Activated naive CD8-positive, alpha-beta T cell treated with anti-CD3 and anti-CD28 coated beads, Interleukin-2, amount 10 ng/mL, durations not matched to agents 7 days and 5 days (primary cell): ENCODE measurements at places on chromosomes 1 and 21. TPM values are rescaled to one million over a fixed set of nuclear protein-coding genes. Genes with fewer than 3 reads are reported as not detected.

The BLACAT1 gene
- 0.83 TPM for total RNA-seq

The NES gene
- total RNA-seq = not detected

The CPT2 gene
- total RNA-seq = 18.1 TPM

The C21orf91 gene
- 75.2 TPM for total RNA-seq

The SPRR4 gene
- not detected for total RNA-seq

The ATXN7L2 gene
- total RNA-seq = 10.4 TPM

The DARS2 gene
- total RNA-seq = 22.5 TPM

The OR2G6 gene
- total RNA-seq = not detected

The LPAR3 gene
- 3.2 TPM for total RNA-seq

The C1QA gene
- total RNA-seq = 0.88 TPM

The CGN gene
- 0.40 TPM for total RNA-seq

- H3K36me3 ChIP-seq = peaks cover 10% of the 10 kb centered on the region
- peaks cover 4% of the 10 kb centered on the region for H3K4me1 ChIP-seq
- no peak overlapping the region for H3K27ac ChIP-seq
- H3K4me3 ChIP-seq = no peak overlapping the region
- no peaks in the 10 kb centered on the region for H3K27me3 ChIP-seq
These were observed 27.6 kb upstream of the GUCA2A start for GRCh38 chr1:42192106-42192505.

GRCh38 chr1:18783705-18784481 is 75.6 kb downstream of the TAS1R2 start:
- H3K4me3 ChIP-seq = no peak overlapping the region
- DNase-seq = no peak
- no peaks in the 10 kb centered on the region for H3K4me1 ChIP-seq
- H3K27ac ChIP-seq = no peak overlapping the region
- peaks cover 37% of the 10 kb centered on the region for H3K27me3 ChIP-seq
- no peaks in the 10 kb centered on the region for H3K36me3 ChIP-seq

GRCh38 chr1:98364544-98364943 is 297.0 kb upstream of the SNX7 start:
- no peak for DNase-seq
- no peaks in the 10 kb centered on the region for H3K36me3 ChIP-seq
- H3K27me3 ChIP-seq = peaks cover under 1% of the 10 kb centered on the region

DNA sequence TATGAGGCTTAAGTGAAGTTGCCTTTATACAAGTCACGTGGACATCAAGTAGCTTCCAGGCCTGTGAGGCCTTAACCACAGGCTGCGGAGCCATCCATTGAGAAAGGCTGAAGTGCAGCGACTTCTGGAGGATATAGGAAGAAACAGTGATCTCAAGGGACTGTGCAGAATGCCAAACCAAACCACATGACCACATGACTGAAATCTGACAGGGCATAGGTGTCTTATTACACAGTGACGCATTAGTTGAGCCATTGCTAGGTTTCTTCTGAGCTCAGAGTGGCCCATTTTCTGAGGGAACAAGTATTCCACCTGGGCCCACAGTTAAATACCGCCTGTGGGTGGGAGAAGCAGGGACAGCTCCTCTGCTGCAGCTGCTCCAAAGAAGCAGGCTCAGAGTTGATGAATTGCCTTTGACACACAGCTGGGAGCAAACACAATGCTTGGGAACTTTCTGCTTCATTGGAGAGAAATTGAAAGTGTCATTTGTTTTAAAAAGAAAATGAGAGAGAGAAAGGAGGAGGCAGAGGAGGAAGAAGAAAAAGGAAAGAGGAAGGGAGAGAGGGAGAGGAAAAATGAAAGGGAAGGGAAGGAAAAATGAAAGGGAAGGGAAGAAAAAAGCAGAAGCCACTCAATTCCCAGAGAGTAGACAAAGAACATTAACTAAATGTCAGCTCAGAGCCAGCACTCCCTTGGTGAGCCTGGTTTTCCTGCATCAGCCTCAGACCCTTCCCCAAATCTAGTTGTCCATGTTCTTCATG is 94.4 kb downstream of the COLGALT2 start:
- H3K27me3 ChIP-seq = peaks cover 5% of the 10 kb centered on the region
- no peak for DNase-seq
- H3K27ac ChIP-seq = no peak overlapping the region
- no peak overlapping the region for H3K4me3 ChIP-seq

DNA sequence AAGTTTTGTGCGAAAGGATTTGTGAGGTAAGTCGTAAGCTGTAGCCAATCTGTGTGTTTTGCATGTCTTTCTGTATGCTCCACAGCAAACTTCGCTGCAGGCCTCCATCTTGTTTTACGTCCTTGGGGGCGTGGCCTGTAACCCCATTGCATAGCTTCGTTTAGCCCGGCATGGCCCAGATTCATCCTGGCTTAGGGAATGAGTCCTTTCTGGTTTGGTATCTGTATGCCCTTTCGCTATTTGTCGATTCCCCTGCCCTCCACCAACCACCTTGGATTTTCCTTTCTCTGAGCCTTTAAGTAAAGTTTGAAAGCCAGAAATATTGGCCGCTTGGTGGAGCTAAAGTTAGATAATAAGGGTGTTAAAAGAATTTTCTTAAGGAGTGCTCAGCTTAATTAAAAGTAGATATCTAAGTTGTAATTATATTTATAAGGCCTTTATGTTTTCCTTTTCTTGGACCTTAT is 1.1 kb downstream of the THEM4 start:
- DNase-seq = no peak
- peaks cover 2% of the 10 kb centered on the region for H3K27me3 ChIP-seq
- H3K4me3 ChIP-seq = peak overlapping the region; percentile 86

- no peak overlapping the region for H3K27ac ChIP-seq
- H3K36me3 ChIP-seq = no peaks in the 10 kb centered on the region
These were observed 51.7 kb downstream of the PAX7 start for GRCh38 chr1:18682375-18682774.

DNA sequence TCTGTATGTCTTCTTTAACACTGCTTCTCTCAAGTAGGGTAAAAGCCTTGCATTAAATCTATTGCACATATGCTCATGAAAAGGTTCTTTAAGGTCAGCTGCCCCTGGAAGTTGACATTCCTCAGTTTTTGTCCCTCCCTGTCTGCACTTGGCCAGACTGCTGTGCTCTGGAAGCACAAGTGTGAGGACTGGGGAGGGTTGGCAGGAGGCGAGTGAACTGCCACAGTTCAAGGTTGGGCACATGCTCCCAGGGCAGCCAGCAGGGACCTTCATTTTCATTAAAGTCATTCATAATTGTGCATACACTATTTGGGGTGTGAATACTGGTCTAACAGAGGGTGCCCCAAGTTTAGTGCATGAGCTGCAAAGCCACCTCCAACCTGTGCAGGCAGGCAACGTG is 10.9 kb upstream of the THEM5 start:
- peaks cover 3% of the 10 kb centered on the region for H3K27me3 ChIP-seq
- no peak overlapping the region for H3K4me3 ChIP-seq
- no peak overlapping the region for H3K27ac ChIP-seq
- H3K4me1 ChIP-seq = peaks cover 3% of the 10 kb centered on the region
- no peaks in the 10 kb centered on the region for H3K36me3 ChIP-seq

- H3K4me1 ChIP-seq = peaks cover 72% of the 10 kb centered on the region
- peak overlapping the region; percentile 96 for H3K27ac ChIP-seq
- peak; percentile 64 for DNase-seq
- H3K36me3 ChIP-seq = peaks cover 3% of the 10 kb centered on the region
These were observed 20.5 kb downstream of the HIVEP3 start for GRCh38 chr1:41898191-41898713.

- H3K27me3 ChIP-seq = peaks cover 2% of the 10 kb centered on the region
- H3K27ac ChIP-seq = no peak overlapping the region
- H3K36me3 ChIP-seq = no peaks in the 10 kb centered on the region
- H3K4me3 ChIP-seq = no peak overlapping the region
- no peaks in the 10 kb centered on the region for H3K4me1 ChIP-seq
These were observed 191.9 kb downstream of the GRIK3 start for GRCh38 chr1:36842448-36842847.

DNA sequence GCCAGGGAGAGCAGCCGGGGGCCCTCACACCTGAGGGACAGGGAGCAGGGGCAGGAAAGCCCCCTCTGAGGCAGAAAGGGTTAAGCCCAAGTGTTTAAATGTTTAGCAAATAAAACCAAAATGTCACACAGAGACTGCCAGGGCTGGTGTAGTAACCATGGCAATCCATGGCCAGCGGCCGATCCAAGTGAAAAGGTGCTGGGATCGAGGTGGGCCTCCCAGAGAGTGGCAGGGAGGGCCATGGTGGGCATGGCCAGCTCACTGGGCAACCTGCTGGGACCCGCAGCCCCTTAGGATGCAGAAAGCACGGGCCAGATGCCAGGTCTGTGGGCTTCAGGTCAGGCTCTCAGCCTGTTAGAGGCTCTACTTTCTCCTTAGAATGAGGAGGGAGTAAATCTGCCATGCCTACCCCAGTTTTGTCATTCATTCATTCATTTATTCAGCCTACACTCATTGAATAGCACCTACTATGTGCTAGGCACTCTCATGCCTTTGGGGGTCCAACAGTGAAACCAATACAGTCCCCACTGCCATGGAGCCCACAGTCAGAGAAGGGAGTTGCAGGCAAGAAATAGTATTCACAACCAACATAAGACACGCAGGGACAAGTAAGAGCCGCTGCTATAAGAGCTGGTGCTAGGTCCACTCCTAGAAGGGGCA is 56.1 kb downstream of the KCNN3 start:
- peaks cover 2% of the 10 kb centered on the region for H3K27me3 ChIP-seq
- no peak overlapping the region for H3K27ac ChIP-seq
- no peak for DNase-seq

- H3K27ac ChIP-seq = no peak overlapping the region
- peaks cover 10% of the 10 kb centered on the region for H3K4me1 ChIP-seq
- H3K36me3 ChIP-seq = peaks cover 3% of the 10 kb centered on the region
- no peak overlapping the region for H3K4me3 ChIP-seq
- H3K27me3 ChIP-seq = no peaks in the 10 kb centered on the region
- no peak for DNase-seq
These were observed 4.9 kb upstream of the PRDM2 start for GRCh38 chr1:13694886-13695684.

- H3K27ac ChIP-seq = no peak overlapping the region
- no peak for DNase-seq
- peaks cover 6% of the 10 kb centered on the region for H3K36me3 ChIP-seq
- H3K27me3 ChIP-seq = no peaks in the 10 kb centered on the region
These were observed 18.1 kb upstream of the ETS2 start for GRCh38 chr21:38787461-38788274.

GRCh38 chr1:87583459-87583858 is 254.8 kb downstream of the LMO4 start:
- H3K27ac ChIP-seq = no peak overlapping the region
- DNase-seq = no peak
- H3K4me3 ChIP-seq = no peak overlapping the region
- no peaks in the 10 kb centered on the region for H3K4me1 ChIP-seq
- H3K27me3 ChIP-seq = no peaks in the 10 kb centered on the region

DNA sequence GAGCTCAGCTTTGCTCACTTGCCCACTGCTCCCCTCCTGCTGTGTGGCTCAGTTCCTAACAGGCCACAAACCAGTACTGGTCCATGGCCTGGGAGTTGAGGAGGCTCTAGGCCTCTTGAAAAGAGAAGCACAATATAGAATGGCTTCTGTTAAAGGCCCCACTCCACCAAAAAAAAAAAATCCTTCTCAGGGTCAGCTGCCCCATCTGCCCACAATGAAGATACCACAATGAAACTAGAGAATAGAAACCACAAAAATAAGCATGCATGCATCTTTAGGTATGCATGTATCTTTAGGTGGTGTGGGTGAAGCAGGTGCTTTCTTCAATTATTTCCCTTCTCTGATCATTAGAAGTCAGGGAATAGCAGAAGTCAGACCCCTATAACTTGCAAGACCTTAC is 620.4 kb upstream of the BEND5 start:
- no peak overlapping the region for H3K27ac ChIP-seq
- no peaks in the 10 kb centered on the region for H3K27me3 ChIP-seq
- H3K36me3 ChIP-seq = no peaks in the 10 kb centered on the region
- no peaks in the 10 kb centered on the region for H3K4me1 ChIP-seq
- no peak for DNase-seq

DNA sequence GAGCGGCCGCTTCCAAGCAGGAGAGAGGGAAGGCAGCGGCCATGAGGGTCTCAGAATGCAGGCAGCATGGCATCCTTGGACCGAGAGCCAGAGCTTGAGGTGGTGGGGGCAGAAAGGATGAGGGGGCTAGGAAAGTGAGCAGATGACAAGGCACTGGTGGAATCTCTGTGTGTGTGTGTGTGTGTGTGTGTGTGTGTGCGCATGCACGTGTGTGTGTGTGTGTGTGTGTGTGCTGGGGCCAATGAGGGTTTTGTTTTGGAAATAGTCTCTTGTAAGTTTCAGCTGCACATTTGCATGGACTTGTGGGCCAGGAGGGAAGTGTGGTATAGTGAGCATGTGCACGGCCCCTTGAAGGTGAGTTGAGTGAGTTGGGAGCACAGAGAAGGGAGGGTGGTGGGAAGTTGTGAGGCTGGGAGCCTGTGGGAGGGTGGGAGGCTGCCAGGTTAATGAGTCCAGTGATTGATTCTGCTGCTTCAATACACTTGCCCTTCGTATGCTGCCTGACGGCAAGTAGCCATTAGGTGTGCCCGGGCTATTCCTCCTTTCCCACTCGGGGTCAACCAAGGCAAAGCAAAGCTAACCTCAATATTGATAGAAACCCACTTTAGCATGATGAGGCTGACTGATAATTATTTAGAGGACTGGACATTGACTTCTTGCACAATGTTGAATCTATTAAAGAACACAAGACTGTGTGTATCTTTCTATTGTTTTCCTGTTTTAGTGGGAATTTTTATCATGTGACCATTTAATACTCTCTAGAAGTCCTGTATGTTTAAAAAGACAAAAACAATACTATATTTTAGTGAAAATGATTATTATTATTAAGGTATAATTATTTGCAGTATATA is 80.3 kb downstream of the PROX1 start:
- no peaks in the 10 kb centered on the region for H3K27me3 ChIP-seq
- H3K27ac ChIP-seq = no peak overlapping the region
- DNase-seq = no peak
- no peak overlapping the region for H3K4me3 ChIP-seq
- no peaks in the 10 kb centered on the region for H3K4me1 ChIP-seq

- H3K4me1 ChIP-seq = peaks cover 2% of the 10 kb centered on the region
- H3K4me3 ChIP-seq = no peak overlapping the region
- no peak overlapping the region for H3K27ac ChIP-seq
- H3K27me3 ChIP-seq = no peaks in the 10 kb centered on the region
- no peak for DNase-seq
These were observed 18.8 kb upstream of the HAX1 start for GRCh38 chr1:154253671-154254070.

- H3K4me1 ChIP-seq = peaks cover 6% of the 10 kb centered on the region
- no peaks in the 10 kb centered on the region for H3K27me3 ChIP-seq
- H3K4me3 ChIP-seq = no peak overlapping the region
- H3K27ac ChIP-seq = no peak overlapping the region
These were observed 79.9 kb downstream of the PRDM2 start for GRCh38 chr1:13779930-13780329.

- H3K27me3 ChIP-seq = peaks cover 18% of the 10 kb centered on the region
- H3K4me3 ChIP-seq = no peak overlapping the region
- no peak overlapping the region for H3K27ac ChIP-seq
- no peaks in the 10 kb centered on the region for H3K4me1 ChIP-seq
- DNase-seq = no peak
These were observed 31.8 kb downstream of the FBXO2 start for GRCh38 chr1:11622398-11622797.

DNA sequence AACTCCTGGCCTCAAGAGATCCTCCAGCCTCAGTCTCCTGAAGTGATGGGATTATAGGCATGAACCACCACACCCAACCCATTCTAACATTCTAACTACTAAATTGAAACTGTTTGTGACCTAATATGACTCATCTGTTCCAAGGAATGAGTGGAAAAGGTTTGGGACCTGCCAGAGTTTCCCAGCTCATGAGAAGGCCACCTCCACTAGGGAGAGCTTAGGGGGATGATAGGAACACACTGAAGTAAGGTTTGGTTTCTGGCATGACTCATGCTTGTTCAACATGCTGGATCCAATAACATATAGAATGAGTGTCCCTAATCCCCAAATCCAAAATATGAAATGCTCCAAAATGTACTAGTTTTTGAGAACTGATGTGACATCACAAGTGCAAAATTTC is 18.9 kb upstream of the SCAF4 start:
- no peaks in the 10 kb centered on the region for H3K4me1 ChIP-seq
- peaks cover 4% of the 10 kb centered on the region for H3K36me3 ChIP-seq
- H3K4me3 ChIP-seq = no peak overlapping the region
- DNase-seq = no peak
- no peaks in the 10 kb centered on the region for H3K27me3 ChIP-seq
